Activated B cell treated with CpG ODN at 0.5 μM for 24 hours (primary cell): ENCODE measurements at places on chromosomes 7 and 10.

GRCh38 chr10:89540420-89540949 is 5.1 kb upstream of the SLC16A12 start:
- no peak for DNase-seq

- no peak for DNase-seq
Observed at GRCh38 chr7:99244939-99245338, 27.7 kb upstream of the MYH16 start.

- no peak for DNase-seq
Observed at GRCh38 chr7:3753868-3754267, 452.8 kb downstream of the SDK1 start.

- DNase-seq: no peak
Observed at GRCh38 chr7:1986366-1987083, 246.2 kb downstream of the MAD1L1 start.

- peak; percentile 22 for DNase-seq
Observed at GRCh38 chr10:103661198-103661950, 167.9 kb downstream of the NEURL1 start.

DNA sequence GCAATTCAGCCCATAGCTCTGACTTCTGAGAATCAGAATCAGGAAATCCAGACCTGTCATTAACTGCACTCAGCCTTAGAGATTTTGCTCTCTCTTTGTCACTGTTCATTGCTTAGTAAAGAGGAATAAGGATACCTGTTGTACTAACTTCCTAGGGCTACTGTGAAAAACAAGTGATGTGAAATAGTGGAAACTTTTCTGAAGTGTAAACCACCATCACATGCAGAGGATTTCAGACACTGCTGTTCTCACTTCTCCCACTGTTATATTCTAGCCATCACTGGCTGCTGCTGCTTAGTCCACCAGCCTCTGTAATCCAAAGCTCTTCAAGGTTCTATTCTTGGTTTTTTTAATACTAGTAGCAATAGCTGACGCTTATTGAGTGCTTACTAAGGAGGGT is 129.6 kb upstream of the CCDC6 start:
- DNase-seq: no peak

GRCh38 chr7:46285878-46286277 is 364.8 kb upstream of the IGFBP3 start:
- no peak for DNase-seq

DNA sequence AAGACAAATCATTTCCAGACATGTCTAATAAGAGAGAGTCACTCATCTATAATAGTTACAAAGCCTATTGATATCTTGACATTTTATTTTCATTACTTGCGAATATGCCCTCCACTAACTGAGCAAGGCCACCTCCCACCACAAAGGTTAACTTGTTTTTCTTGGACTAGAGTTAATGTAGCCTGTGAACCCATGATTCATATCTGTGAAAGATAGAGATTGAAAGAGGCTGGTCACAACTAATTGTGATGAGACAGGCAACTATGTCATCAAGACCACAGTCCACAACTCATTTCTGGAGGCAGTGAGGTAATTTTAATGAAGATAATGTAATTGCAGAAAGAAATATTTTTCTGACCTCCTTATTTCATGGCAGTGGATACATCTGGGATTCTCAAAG is 491.8 kb upstream of the TPK1 start:
- no peak for DNase-seq

GRCh38 chr10:71176661-71177060 is 35.7 kb upstream of the UNC5B start:
- DNase-seq: no peak

GRCh38 chr7:30652698-30653641 is 29.3 kb downstream of the CRHR2 start:
- DNase-seq: no peak

- no peak for DNase-seq
Observed at GRCh38 chr10:44587488-44588318, 202.8 kb upstream of the CXCL12 start.

DNA sequence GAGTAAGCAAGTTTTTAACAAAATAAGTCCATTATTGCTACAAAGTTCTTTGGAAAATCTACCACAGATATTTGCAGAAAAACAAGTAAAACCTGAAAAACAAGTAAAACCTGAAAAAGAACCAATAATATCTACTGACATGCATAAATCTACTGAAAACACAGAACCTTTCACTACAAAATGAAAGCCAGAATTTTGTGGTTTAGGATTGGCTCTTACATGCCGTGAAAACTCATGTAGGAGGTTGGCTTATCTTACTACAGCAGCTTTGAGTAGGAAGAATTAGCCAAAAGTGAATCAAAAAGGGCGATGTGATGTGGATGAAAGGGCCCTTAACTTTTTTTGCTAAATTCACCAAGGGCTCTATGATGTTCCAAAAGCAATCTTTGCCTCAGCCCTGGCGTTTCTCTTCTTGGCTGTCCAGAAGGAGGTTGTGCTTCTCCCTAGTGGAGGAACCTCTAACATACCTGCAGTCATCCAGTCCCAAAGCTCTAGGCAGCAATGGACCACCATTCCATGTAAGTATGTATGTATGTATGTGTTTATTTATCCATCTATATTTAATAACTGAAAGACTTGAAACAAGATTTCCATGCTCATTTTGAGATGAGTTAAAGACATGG is 93.5 kb upstream of the ZNF804B start:
- DNase-seq: no peak

- DNase-seq: no peak
Observed at GRCh38 chr10:31952066-31952465, 23.4 kb upstream of the ARHGAP12 start.

GRCh38 chr10:101079874-101080273 is 18.1 kb downstream of the KAZALD1 start:
- DNase-seq: no peak

DNA sequence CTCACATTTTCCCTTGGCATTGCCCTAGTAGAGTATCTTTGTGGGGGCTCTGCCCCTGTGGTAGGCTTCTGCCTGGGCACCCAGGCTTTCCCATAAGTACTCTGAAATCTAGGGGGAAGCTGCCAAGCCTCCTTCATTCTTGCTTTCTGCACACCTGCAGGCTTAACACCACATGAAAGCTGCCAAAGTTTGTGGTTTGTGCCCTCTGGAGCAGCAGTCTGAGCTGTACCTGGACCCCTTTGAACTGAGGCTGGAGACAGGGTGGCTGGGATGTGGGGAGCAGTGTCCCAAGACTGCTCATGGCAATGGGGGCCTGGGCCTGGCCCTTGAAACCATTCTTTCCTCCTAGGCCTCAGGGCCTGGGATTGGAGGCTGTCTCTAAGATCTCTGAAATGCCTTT is 35.0 kb upstream of the TMEM273 start:
- no peak for DNase-seq

DNA sequence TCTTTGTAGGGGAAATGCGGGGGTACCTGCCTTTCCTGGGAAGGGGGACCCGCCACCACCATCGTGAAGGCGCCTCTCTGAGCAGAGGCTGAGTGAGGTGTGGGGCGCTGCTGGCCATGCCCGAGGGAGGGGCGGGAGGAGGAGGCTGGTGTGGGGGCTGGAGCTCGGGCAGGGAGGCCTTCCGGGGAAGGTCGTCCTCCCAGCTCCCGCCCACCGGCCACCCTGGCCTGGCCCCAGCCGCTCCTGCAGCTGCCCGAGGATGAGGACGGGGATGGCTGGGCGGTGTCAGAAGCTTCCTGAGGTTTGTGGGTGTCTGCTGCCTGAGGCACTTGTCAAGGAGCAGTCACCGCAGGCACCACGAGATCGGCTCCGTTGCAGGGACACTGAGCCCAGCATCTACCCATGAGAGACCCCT is 11.4 kb downstream of the PWWP2B start:
- DNase-seq: no peak

- DNase-seq: no peak
Observed at GRCh38 chr10:133292919-133293809, 15.5 kb downstream of the TUBGCP2 start.

GRCh38 chr10:102660888-102661657 is 16.8 kb downstream of the TRIM8 start:
- no peak for DNase-seq

DNA sequence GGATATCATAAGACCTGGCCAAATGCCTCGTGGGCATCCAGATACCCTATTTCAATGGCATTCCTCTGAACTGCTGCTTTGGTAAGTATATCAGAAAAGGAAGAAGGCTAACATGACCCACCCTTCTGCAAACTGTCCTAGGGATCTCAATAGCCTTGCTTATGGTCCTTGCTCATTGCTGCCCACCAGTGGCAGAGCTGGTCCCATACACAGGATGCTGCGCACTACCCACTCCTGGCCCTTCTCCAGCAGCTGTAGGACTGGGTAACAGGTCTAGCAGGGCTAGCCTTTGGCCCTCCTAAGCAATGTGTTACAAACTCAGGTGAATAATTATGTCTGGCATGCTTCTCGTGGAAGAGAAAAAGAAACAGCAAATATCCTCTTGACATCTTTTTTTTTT is 72.5 kb downstream of the C10orf90 start:
- no peak for DNase-seq

- no peak for DNase-seq
Observed at GRCh38 chr10:18145652-18146051, 5.4 kb downstream of the CACNB2 start.

DNA sequence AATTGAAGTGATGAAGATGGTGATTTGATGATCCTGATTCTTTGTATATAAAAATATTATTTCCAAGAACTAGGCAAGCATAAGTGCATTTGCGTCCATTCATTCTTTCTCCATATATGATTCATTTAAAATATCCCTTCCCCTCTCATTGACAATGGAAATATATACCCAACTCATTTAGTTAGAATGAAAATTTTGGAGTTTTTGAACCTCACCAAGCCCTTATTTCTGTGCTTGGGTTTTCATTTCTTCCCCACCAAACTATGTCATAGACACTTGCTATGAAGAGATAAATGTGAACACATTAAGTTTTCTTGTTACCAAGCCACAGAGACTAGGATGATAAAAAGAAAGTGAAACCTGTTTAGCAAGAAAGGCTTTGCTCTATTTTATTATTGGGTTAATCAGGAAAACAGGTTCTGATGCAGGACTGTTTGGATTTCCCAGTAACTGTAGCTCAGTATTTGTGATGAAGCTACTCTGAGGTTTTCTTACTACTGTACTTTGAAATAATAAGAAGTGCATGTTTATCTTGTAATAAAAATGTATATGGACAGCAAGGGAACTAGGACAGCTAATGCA is 68.3 kb downstream of the ITGB1 start:
- no peak for DNase-seq

DNA sequence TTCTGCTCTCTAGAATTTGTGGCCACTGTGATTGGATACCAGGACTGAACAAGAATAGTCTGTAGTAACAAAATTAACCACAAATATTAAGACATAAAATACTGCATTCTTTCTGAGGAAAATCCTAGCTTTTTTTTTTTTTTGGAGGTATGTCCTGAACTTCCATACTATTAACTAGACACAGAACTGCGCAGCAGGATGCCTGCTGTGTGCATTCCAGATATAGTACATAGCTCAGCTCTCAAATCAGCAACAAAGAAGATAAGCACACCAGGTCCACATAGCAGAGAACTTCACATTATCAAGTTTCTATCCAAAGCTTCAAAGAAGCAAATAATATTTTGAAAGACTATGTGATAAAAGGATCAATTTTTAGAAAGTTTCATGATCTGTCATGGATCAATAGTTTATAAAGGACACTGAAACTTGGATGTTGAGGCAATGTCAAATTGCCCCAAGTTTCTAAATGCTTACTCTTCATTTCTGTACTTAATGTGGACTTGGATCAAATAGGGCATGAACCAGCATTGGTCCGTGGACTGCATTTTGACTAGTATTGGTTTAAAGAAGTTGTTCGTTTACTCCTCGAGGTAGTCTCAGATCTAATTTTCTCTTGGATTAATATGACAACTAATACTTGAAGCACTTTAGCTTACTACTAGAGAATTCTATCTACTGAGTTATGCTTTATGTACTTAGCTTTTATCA is 15.4 kb downstream of the NAMPT start:
- no peak for DNase-seq

DNA sequence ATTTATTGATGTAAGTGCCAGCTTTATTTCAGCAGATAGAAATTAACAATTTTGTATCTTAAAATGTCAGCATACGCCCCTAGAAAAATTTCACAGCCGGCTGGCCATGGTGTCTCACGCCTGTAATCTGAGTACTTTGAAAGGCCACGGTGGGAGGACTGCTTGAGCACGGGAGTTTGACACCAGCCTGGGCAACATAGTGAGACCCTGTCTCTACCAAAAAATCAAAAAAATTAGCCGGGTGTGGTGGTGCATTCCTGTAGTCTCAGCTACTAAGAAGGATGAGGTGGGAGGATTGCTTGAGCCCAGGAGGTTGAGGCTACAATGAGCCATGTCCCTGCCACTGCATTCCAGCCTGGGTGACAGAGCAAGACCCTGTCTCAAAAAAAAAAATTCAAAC is 14.1 kb downstream of the GTF2I start:
- DNase-seq: no peak

GRCh38 chr7:151395036-151395367 is 14.8 kb downstream of the WDR86 start:
- DNase-seq: no peak

DNA sequence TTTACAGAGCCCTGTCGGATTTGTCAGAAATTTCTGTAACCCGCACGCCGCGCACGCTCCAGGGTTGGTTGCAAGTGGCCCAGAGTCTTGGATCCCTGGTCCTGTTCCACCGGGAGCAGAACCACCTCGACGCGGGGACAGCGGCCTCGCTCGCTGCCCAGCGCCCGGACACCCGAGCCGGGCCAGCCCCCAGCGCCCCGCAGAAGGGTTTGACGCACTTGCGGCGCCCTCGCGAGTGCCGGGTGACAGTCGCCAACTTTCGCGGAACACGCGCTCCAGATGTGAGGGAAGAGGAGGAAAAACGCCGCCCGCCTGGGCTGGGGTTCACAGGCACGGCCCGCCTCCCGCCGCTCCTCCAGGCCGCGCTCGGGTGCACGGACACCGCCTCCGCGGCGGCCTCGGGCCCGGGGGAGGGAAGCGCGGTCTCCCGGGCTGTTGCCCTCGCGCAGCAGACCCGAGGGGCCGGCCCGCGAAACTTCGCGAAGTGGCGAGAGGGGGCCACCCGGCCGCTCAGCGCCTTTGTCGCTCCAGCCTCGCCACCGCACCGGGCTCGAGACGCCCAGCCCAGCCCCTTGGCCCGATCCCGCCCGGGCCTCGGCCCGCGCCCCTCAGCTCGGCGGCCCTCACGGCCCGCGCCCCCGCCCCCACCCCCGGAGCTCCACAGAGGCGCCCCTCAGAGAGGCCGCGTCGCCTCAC is 514 bp downstream of the RNF216 start:
- no peak for DNase-seq

DNA sequence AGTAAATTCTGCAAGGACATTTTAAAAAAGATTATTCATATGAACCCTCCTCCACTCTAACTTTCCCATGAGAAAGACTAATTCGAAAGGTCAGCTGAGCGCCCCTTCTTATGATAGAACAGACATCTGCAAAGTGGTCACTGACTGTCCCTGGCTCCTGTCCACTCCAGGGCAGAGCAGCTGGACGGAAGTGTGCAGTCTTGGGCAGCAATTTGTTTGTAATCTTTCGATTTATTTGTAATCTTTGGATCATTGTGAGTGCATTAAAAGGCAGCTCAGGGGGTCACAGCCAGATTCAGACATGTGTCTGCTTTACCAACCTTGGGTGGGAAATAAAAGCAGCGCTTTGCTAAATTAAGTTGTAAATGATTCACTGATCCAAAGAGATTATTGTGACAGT is 158.8 kb upstream of the ADARB2 start:
- no peak for DNase-seq
